ENCODE measurements at places on chromosomes 5 and 9. TPM values are rescaled to one million over a fixed set of nuclear protein-coding genes. Genes with fewer than 3 reads are reported as not detected.

The POC5 gene
- 9.0 TPM for total RNA-seq

The GHR gene
- total RNA-seq = 0.53 TPM

The TAL2 gene
- total RNA-seq = not detected

The PCDHB15 gene
- 8.7 TPM for total RNA-seq

GRCh38 chr9:86288499-86289198, 6.3 kb upstream of the ISCA1 start:
- DNase-seq = no peak

DNA sequence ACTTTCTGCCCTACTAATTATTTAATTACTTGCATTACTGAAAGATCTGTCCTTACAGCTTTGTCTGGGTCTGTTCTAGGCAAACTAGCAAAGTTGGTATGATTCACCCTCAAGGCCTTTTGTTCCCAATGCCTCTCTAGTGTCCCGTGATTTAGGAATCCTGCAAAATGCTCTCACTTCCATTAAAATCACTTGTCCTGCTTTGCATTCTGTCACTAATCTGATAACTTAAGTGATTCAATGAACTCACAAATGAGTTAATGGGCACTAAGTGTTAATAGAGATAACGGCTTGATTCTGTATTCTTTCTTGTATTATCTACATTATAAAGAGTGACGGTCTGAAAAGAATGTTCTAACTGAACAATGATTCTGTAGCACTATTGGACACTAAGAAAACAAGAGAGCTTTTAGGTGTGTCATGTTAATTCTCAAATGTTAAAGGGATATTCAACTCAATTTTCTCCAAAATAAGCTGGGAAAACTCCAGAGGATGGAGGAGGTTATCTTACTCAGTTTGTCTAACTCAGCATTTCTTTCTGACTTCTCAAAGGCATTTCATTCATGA, 697.3 kb downstream of the CETN3 start:
- DNase-seq = no peak

- DNase-seq = no peak
These were observed 18.4 kb upstream of the ADRA1B start for GRCh38 chr5:159897786-159898393.

- no peak for DNase-seq
These were observed 82.4 kb downstream of the GADD45G start for GRCh38 chr9:89687188-89687587.

- no peak for DNase-seq
These were observed 298.5 kb upstream of the PCSK5 start for GRCh38 chr9:75591972-75592371.

DNA sequence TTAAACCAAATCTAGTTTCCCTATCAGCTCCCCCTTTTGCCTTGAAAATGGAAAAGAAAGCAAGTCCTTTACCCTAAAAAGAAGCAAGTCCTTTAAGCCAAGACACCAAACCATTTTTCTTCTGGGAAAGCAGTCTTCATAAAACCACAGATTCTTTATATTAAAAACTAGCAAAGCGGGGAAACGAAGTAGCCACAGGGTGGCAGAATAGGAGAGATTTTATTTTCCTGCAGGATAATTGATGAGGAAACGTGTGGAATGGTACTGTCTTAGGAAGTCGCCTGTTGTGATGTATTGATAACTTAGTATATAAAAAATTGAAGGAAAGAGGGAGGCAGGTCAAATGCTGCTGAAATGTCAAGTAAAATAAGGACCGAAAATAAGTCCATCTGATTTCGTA, 41.1 kb downstream of the ZNF883 start:
- DNase-seq = no peak

DNA sequence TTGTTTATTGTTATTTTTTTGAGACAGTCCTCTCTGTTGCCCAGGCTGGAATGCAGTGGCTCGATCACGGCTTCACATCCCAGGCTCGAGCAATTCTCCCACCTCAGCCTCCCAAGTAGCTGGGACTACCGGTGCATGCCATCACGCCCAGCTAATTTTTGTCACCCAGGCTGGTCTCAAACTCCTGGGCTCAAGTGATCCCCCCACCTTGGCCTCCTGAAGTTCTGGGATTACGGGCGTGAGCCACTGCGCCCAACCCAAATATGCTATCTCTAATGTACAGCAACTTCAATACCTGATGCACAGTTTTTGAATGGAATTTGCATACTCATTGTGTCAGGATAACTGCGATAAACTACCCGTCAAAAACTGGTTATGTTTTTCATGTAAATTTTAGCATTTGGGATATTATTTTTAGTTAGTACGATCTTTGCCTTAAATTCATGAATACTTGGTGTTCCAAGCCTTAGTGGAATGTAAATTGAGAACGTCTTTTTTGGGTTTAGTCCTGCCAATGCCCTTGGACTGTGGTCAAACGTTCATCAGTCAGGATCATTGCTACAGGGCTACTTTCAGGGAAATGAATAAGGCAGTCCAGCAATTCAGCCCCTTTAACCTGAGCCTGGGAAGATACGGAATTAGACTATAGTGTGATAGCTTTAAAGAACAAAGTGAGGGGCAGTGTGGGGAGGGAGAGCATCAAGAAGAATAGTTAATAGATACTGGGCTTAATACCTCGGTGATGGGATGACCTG, 4.4 kb downstream of the UGCG start:
- DNase-seq = no peak

All from WTC11 (cell line).